ENCODE measurements at places on chromosomes 12 and 14.

DNA sequence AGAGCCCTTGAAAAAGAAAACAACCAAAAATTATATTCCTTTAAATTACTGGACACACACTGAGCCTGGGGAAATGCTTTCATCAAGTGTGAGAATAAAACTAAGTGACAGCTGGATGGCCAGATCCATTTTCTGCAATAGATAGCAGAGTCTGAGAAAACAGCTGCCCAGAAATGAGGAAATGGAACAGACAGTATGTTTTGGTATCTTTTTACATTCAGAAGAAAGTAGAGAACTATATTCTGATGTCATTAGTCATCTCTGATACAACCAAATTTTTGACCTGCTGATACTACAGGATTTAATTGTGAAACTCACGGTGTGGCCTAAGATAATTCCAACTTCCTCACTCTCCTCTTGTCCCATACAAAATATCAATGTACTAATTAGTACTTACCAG lies 78.2 kb downstream of the HMGA2 start:
- no peak for DNase-seq

- DNase-seq, result no peak
Measured at GRCh38 chr14:48786498-48786897, 799.7 kb downstream of the RPS29 start.

DNA sequence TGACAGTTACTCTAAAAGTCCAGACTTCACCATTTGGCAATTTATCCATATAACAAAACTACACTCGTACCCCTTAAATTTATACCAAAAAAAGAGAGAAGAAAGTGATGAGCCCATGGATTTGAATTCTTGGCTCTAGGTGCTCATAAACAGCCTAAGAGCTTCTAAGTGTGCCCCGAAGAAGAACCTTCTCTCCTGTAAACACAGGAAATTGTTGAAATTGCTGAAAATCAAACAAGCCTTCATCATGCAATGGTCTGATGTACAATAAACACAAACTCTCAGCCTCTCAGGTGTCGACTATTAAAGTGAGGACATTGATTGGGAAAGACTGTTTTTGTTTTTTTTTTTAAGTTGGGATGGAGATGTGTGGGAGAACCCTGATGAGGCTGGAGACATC lies 21.8 kb downstream of the PDE6H start:
- DNase-seq, result no peak

GRCh38 chr12:56129206-56129941 lies 1.3 kb downstream of the ESYT1 start:
- no peak for DNase-seq

DNA sequence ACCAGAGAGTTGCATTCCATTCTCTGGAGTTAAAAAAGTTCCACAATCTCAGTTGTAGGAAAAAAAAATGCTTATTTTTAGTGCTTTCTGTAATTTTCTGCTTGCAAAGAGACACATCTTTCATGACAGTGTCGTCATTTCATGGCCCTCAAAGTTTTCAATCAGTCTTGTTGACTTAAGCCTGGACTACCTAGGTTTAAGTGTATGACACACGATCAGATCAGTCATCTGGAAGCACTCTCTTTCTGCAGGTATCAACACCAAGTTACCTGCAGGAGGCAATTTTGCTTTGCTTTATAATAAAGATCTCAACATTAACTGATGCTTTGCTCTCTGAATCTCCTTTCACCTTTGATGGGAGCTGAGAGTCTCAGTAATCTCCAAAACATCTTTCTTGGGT lies 251.6 kb downstream of the BCAT1 start:
- DNase-seq, result no peak

- no peak for DNase-seq
Measured at GRCh38 chr12:62834971-62835547, 99.9 kb downstream of the PPM1H start.

- no peak for DNase-seq
Measured at GRCh38 chr14:95221531-95221930, 64.2 kb upstream of the DICER1 start.

DNA sequence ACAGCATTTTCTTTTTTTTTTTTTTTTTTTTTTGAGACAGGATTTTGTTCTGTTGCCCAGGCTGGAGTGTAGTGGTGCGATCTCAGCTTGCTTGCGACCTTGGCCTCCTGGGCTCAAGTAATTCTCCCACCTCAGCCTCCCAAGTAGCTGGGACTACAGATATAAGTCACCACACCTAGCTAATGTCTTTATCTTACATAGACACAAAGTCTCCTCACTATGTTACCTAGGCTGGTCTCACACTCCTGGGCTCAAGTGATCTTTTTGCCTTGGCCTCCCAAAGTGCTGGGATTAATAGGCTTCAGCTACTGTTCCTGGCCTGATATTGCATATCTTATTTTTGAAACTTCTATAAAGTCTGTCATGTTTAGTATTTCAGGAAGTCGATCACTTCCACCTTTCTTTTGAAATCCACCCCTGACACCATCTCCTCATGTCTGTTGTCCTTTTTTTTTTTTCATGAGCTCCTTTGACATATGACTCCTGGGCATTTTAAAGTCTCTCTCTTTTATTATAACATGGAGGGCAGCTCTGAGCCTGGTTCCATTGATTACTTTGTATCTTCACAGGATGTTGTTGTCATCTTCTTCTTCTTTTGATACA lies 5.9 kb upstream of the A2ML1 start:
- DNase-seq, result no peak

DNA sequence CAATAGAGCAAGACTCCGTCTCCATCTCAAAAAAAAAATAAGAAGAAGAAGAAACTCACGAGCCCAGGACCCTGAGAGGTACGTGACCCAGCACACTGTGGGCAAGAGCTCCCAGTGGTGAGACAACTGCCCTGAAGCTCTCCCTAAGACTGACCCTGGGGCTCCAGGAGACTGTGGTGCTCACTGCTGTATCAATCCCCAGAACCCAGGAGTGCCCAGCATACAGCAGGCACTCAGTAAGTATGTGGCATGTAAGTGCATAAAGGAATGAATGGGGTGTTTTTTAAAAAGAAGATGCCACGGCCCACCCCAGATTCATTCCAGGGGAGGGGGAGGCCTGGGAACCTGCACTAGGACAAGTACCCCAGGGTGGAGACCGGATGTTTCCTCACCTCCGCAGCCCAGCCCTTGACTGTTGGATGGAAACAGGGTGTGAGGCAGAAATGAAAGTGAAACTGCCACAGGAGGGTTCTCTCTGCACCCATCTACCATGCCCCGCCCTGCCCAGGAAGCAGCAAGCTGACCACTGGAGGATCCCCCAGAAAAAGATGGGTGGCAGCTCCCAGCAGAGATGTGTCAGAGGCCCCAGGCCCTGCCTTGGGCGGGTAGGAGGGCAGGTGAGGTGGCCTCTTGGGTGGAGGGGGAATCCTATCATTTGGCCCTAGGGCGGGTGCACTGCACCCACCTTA lies 12.2 kb downstream of the ITPK1 start:
- DNase-seq, result no peak

GRCh38 chr14:50381823-50382287 lies 14.8 kb downstream of the CDKL1 start:
- DNase-seq, result peak; percentile 68

DNA sequence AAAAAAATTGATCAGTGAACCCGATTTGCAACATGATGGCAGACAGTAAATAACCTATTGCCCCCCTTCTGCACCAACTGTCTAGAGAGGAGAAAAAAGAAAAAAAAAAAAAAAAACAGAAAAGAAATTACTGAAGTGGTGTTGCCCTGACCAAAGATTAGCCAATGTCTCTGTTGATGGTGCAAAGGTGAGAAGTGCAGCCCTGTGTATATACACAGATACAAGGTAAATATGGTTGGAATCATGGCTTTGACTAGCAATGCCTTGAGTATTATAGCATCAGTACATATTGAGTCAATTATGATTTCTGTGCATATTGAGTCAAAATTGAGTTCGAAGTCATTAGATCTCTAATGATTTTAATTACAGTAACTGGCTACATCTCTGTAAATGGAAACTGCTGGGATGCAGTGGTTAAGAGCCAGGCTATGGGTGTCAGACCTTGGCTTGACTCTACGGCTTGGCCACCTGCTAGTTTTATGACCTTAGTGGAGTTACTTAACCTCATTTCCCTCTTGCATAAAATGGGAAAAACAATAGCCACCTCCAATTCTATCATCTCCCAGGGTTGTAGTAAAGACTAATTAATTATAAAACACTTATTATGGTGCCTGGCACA lies 51.0 kb downstream of the EGLN3 start:
- DNase-seq, result peak; percentile 71

DNA sequence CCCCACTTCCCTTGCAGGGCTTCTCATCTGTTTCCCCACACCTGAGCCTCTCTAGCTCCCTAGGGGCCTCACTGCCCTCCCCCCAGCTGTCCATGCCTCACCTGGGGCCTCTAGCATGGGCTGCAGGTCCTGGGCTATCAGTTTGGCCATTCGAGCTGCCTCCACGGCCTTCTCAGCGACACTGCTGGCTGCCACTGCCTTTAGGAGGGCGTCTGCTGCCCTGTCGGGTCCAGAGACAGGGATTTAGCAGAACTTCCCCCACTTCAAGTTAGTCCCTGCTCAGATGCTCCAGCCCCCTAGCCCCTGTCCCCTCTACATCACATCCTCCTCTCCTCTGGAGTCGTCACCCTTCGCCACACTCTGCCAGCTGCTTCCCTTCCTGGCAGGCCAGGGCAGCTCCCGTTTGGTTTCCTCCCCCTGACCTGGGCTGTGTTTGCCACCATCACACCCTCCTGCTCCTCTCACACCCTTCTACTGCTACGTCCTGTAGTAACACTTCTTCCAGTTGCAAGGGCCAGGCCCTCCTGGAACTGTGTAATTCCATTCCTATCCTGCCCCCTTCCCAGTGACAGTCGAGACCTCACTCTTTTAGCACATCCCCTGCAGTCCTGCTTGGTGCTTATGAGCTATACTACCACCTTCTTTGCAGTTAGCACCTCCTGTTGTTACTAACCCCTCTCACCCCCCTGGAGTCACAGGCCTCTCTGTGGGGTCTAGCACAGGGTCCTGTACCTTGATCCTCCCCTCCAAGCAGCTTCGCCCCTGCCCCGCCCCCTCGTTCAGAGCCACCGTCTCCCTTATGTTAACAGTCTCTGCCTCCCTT lies 4.3 kb upstream of the AP1G2 start:
- DNase-seq, result no peak

GRCh38 chr12:62050785-62051184 lies 209.4 kb upstream of the USP15 start:
- no peak for DNase-seq

GRCh38 chr12:7072035-7072434 lies 11.5 kb downstream of the C1S start:
- peak; percentile 56 for DNase-seq

DNA sequence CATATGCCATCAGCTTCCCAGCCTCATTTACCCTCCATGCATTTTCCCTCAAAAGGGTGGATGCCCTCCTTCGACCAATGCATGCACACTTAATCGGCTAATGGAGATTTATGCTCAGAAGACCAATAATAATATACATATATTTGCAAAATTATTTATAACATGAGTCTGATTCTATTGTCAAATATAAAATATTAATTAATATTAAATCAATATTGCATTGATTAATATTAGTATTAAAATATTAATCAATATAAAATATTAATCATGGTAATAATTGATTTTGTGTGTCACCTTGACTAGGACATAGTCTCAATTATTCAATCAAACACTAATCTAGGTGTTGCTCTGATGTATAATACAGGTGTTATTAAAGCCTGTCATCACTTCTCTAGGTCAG lies 1282.5 kb downstream of the TMEM121 start:
- no peak for DNase-seq

GRCh38 chr12:52969828-52970569 lies 21.1 kb downstream of the KRT18 start:
- peak; percentile 82 for DNase-seq

GRCh38 chr14:99247101-99247729 lies 24.8 kb downstream of the BCL11B start:
- no peak for DNase-seq
